ENCODE measurements at places on chromosomes 7 and 10. TPM values are rescaled to one million over a fixed set of nuclear protein-coding genes. Genes with fewer than 3 reads are reported as not detected.

The EVX1 gene
- not detected for total RNA-seq

- DNase-seq = peak; percentile 97
Measured at GRCh38 chr7:17041324-17041723, 159.5 kb upstream of the AGR3 start.

GRCh38 chr10:33822774-33823173, 488.3 kb upstream of the NRP1 start:
- DNase-seq = no peak

- no peak for DNase-seq
Measured at GRCh38 chr10:30039988-30040387, 19.4 kb downstream of the JCAD start.

DNA sequence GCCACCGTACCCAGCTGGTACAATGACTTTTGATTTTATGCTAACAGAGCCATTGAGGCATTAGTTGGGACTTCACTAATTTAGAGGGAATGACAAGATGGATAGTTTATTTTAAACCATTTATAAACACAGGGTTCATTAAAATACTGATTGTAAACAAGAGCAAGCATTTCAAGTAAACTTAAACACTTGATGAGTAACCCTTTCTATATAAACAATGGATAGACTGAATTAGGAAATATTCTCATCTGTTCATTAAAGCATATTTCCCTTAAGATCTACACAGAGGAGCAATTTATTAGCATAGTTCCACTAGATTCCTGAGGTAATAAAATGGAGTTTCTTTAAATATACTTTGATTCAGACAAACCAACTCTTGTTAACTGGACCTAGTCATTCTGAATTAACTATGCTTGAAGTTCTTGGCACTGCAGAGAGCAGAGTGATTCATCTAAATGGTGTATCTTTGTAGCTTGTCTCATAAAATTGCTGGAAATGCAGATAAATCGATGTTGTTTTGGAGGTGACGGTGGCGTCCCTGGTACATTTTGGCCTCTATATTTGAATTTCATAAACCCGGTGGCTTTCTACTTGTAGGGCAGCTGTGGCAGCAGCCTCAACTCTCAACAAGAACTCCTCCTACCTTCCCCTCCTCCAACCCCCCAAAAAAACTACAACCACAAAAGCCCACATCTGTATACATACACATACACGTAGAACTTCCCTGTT, 15.4 kb upstream of the VDAC2 start:
- peak; percentile 90 for DNase-seq

GRCh38 chr7:69218576-69218975, 379.7 kb upstream of the AUTS2 start:
- DNase-seq = no peak

- no peak for DNase-seq
Measured at GRCh38 chr7:67505449-67505848, 508.8 kb downstream of the TYW1 start.

DNA sequence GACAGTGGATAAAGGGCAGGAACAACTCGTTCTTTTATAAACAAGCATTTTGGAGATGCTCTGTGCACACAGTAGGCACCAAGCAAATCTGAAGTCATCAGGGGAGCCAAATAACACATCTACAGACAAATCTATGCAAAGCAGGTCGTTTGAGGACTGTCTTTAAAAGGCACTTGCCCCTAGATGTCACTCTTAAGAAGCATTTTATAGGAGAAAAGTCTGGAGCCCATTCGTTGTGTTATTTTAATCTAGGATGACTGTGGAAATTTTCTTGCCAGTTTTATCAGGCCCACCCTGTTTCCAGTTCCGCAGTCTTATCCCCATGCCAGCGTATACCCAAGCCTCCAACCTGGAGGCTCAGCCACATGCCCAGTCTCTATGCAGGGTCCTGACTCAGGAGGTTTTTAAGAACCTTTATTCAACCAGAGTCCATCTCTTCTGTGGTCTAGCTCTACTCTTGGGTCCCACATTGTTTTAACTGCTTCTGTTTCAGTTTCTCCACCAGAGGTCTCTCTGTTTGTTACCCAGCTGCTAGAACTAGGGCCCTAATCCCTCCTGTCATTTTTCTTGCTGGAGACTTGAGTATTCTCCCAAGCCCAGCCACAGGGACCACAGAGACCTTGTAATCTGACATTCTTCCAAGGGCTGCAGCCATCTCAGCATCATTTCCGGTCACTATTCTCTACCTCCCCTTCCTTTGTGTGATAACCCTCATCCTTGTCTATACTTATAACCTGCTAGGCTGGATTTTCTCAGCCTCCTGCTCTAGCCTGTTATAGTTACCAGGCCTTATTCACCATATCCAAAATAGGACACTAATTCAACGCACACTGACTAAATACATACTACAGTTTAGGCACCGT, 26.7 kb downstream of the PIK3CG start:
- no peak for DNase-seq

Measured in astrocyte (in vitro differentiated cells and primary cell).